Neuronal stem cell (in vitro differentiated cells): ENCODE measurements at places on chromosomes 1 and 21.

- no peak for DNase-seq
Observed at GRCh38 chr1:117659550-117660270, 53.9 kb downstream of the TENT5C start.

DNA sequence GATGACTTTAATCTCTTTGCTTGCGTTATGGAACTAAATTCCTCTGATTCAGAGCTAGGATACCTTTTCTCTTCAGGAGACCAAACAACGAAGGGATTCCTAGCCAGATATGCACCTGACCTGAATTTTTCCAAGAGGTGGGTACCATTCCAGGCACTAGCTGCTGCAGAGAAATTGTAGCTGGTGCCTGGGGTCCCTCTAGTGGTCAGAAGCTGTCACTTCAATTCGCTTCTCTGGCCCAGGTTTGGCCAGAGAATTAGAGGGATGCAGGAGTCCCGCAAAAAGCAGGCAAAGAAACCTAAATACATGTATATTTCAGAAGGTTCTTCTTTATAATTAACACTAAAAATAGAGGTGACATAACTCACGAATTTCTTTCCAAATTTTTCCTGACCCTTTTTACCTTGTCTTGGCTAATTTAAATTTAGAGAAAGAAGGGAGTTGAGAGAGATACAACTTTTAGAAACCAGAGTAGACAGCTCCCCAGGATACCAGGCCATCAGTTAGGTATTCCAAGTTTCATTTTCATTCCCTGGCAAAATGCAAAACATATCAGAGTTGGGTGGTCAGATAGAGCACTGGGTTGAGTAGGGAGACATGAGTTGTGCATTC, 9.6 kb downstream of the ACKR1 start:
- DNase-seq, result no peak

GRCh38 chr1:92478393-92478792, 8.3 kb downstream of the GFI1 start:
- no peak for DNase-seq

DNA sequence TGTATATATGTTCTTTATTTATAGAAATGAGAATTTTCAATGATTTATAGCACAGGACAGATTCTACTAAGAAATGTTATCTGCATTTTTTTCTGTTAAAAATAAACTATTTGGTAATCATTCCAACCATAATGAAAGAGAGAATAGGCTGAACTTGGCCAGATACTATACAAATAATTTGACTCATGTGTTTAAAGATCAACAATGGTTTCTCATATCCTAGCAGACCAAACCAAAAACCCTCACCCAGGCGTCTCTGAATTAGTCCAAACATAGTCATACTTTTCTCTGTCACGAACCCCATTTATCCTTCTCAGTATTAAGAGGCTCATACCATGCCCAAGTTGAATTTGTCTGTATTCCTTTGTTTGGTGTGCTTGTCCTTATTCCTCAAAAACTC, 40.3 kb downstream of the RPE65 start:
- DNase-seq, result no peak

DNA sequence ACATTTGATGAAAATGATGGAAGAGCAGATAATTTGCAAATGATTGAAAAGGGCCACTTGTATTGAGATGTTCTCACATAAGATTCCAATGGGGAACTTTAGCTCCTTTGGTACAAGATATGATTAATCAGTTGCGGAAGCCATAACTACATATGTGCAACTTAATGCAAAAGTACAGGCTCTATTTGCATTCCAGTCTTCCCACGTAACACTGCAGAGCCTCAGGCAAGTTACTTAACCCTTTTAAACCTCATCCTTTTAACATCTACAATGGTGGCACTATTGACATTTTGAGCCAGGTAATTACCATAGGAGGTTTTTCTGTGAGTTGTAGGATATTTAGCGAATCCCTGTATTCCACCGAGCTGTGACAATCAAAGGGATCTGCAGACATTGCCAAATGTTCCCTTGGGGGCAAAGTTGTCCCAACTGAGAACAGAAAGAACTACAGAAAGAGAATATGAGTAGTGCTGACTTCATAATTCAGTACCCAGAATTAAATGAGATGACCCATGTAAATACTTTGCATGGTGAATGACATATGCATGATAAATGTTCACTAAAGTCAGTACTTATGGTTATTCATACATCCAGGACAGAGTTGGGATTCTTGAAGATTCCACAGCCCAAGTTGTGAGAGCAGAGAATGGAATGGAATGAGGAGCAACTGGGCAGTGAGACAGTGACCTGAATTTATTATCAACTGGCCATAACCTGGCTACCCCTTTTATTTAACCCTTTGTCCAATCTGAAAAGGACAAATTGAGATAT, 62.6 kb downstream of the SPAG17 start:
- no peak for DNase-seq

DNA sequence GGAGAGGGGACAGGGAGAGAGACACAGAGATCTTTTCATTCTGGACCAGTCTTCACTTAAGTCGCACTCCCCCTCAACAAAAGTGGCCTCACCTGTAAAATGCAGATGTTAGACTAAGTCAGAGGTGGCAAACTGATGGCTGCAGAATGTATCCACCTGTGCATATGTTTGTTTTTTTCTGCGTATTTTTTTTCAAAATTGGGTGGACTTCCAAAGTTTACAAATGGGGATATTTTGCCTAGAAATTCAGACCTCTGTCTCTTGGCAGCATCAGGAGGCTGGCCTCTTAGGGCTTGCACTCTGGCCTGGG, 525.0 kb downstream of the MATN1 start:
- no peak for DNase-seq

GRCh38 chr1:117001254-117001927, at the start of gene CD101:
TSS of gene CD101 (plus strand) at chr1:117001760. CDS start at chr1:117001818, 58 bp downstream.
- DNase-seq, result no peak
